ENCODE measurements at places on chromosomes 16 and 17.

- peak; percentile 31 for DNase-seq
Measured at GRCh38 chr17:66930933-66931332, 33.6 kb upstream of the CACNG4 start.

DNA sequence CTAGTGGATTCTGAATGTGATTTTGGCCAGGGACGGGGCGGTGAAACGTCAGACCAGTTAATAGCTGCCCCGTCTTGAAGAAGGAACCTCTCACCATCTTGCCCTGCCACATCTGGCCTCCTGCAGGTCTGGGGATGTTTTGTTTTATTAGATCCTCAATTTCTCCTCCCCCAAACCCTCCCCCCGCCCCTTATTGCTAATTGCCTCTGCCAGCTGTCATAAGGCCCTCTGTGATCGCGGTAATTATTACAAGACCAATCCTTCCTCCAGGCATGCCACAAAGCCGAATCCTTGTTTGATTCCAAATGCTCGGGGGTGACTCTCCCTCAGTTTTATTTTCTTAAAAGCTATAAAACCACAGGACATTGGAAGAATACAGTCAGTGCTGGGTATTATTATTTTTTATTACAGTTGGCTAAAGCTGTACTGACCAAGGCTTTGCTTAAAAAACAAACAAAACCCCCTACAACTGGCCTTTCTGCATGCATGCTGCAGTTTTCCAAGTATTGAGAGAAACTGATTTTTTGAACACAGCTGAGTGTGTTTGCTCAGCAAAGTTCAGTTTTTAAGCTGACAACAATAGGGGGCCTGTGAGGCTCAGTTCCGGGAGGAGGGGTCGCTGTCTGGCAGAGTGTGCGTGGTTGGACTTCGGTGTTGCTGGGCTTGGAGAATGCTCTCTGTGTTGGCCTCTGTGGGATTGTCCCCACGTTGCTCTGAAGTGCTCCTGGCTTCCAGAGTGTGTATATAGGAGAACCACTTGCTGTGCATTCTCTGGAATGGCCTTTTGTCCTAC lies 1.7 kb downstream of the KSR1 start:
- peak; percentile 61 for DNase-seq

DNA sequence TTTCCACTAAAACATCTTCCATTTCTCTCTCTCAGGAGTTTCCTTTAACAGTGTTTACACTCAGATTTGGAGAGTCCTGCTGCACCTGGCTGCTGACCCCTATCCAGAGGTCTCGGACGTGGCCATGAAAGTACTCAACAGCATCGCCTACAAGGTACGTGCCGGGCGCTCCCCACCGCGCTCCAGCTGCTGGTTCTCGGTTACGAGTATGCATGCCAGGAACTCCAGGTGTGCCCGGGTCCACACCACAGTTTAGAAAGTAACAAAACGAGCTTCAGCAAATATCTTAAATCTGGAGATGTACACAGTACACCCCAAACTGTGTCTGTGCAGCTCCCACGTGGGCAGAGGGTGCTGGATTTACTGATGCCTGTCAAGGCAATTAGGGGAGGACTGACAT lies 82.9 kb upstream of the CHMP6 start:
- no peak for DNase-seq

DNA sequence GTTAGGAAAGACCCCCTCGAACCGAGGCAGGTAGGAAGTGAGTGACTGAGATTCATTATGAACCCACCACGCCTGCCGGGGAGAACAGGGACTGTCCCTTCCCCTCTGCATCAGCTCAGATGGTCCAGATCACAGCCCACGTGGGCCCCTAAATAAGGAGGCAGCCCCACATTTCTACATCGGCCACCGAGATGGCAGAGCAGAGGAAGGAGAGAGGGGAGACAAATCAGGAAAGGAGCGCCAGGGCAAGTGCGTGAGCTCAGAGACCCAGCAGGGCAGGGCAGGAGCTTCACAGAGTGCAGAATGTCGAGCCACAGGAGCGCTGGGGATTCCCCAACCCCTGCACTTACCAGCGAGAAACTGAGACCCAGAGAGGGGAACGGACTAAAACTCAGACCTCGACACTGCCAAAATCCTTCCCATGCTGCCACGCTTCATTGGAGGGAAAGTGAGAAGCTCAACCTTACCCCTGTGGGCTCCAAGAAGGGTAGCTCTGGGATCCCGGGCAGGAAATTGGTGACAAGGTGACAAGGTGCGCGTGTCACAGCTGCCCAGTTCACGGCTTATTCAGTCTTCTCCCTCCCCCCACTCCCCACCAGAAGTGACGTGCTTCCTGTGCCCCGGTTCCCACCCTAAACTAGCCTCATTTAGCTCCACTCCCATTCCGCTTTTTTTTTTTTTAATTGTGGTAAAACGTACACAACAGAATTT lies at the start of gene ICAM2:
TSS of gene ICAM2 (minus strand) at position 578 of the 711 bp plus-strand sequence. CDS start 13,942 bp downstream, outside the sequence.
- DNase-seq: no peak

All from A673 (cell line).